ENCODE measurements at places on chromosomes 4 and X.

GRCh38 chrX:19682712-19683331 lies 167.5 kb upstream of the MAP3K15 start:
- peak; percentile 69 for DNase-seq

- DNase-seq, result no peak
These were observed 20.6 kb upstream of the BBS12 start for GRCh38 chr4:122711919-122712318.

GRCh38 chrX:97907791-97908190 lies 1024.1 kb downstream of the RPA4 start:
- DNase-seq, result no peak

GRCh38 chr4:88672987-88673386 lies 24.6 kb downstream of the NAP1L5 start:
- no peak for DNase-seq

DNA sequence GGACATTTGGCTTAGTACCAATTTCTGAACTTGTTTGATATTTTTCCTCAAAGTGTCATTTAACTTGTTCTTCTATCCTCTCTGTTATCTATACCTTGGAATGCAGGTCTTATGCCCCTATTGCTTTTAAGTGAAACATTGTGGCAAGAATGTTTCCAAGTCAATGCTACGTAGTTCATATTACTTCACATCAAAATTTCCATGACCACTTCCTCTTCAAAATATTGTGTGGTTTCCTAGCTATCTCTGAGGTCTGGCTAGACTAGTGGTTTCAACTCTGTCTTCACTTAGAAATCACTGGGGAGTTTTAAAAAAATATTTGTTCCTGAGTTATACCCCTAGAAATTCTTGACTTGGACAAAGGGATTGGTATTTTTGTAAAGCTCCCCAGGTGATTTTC lies 20.2 kb upstream of the RASGEF1B start:
- DNase-seq, result no peak

GRCh38 chr4:100519205-100519604 lies 1.4 kb upstream of the EMCN start:
- DNase-seq, result no peak

- DNase-seq, result no peak
These were observed 230.6 kb downstream of the NSUN7 start for GRCh38 chr4:40980318-40980883.

GRCh38 chr4:121177246-121178137 lies 13.4 kb upstream of the TNIP3 start:
- no peak for DNase-seq

DNA sequence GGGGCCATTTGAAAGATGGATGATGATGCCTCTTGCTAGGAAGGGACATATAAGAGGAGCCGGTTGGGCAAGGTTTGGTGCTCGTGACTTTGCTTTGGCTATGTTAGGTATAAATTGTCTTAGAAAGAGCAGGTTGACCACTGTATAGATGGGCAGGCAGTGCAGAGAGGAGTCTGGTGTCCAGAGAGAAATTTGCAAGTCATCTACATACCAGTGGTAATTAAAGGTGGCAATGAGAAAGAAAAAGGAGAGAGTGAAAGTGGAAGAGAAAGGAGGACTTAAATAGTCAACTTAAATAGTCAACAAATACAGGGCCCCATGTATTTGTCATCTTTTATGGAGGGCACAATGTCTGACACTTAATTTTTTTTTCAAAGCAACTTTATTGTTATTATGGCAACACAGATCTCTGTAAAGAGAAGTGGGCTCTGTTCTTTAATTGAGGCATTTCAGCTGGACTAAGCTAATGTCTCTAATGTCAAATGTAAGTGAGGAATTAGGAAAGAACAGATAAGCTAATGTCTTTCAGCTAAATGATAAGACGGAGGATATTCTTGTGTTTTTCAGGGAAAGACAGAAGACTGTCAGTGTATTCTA lies 75.4 kb upstream of the ANXA3 start:
- no peak for DNase-seq

GRCh38 chr4:122700178-122700725 lies 32.3 kb upstream of the BBS12 start:
- no peak for DNase-seq

- DNase-seq, result no peak
These were observed 22.8 kb downstream of the IL1RAPL1 start for GRCh38 chrX:28609917-28610613.

DNA sequence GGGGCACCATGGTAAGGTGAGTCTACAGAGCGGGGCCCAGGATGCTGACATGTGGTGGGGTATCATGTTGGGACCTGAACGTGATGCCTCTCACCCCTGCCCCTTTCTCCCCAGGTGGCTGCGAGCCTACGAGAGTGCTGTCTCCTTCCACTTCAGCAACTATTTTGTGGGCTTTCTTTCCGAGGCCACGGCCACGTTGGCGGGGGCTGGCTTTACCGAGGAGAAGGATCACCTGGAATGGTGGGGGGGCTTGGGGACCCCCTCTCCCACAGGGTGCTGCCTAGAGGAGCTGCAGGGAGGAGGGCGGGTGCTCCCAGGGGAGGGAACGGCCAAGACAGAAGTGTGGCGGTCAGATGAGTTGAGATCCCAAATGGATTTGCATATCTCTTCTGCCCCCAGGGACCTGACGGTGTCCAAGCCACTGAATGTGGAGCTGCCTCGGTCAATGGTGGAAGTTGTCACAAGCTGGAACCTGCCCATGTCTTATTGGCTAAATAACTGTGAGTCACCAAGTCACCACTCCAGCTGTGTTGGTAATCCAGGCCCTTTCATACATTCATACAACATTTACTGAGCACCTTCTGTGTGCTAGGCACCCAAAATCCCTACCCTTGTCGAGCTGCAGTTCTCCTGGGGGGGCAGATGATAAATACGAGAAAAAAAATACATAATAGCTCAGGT lies 5.5 kb downstream of the PORCN start:
- DNase-seq, result no peak

DNA sequence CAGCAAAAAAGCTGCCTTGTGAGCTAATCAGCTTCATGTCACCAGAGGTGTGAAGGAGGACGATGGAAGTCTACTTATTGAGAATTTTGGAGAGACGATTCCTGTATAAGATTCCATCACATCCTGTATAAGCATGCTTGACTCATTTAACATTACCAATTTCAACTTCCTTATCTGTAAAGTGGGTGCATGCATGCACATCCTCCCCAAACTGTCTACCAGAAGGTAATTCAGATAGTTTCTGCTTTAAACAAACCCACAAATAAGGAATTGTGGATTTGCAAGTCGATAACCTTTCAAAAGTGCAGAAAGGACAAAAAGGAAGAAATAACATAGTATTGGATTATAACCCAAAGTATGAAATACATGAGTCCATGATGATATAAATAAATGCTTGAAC lies 31.1 kb downstream of the AKAP4 start:
- DNase-seq, result no peak

DNA sequence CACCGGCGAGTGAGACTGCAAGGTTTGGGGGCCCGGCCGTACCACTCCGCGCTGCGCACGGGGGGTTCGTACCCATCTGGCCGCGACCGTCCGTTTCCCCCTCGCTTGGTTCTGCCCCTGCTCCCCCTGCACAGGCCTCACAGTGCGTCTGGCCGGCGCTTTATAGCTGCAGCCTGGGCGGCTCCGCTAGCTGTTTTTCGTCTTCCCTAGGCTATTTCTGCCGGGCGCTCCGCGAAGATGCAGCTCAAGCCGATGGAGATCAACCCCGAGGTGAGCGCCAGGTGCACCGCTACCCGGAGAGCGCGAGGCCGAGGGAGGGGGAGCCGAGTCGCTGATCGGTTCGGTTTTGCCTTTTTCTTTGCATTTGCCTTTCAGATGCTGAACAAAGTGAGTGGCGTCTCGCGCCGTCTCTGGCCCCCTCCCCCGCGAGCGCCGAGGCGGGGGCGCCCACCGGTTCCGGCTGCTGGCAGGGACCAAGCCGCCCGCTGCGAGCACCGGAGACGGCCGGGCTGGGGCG lies at the start of gene UCHL1:
Gene UCHL1 (plus strand): TSS at position 189 of the 517 bp plus-strand sequence. CDS start 49 bp downstream, at position 238.
- DNase-seq, result peak; percentile 28

- peak; percentile 31 for DNase-seq
These were observed 384.4 kb downstream of the RAPGEF2 start for GRCh38 chr4:159487284-159487747.

DNA sequence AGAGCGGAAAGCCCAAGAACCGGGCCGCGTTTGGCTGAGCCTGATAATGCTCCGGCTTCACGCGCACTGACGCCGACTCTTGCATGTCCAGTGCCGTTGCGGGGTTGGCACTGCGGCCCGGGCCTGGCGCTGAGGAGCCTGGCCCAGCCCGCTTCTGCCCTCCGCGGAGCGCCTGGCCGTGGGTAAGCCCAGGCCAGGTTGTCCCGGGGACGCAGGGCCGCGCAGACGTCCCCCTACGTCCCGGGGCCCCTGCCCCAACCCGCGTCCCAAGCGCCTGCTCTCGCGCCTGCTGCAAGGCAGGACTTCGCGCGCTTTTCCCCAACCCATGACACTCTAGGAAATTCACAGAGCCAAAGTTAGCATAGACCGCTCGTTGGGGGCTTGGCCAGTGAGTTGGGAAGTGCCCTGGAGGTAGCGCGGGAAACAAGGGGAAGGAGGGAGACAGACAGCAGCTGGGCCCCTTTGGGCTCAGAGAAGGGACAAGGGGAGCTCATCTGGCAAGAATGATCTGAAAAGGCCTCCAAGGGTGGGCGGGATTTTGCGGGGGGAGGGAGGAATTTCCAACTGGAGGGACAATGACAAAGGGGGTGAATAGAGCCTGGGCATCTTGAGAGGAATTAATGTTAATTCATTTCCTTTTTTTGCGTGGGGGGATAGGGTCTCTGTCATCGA lies 665 bp upstream of the LRPAP1 start:
- DNase-seq, result peak; percentile 41

- no peak for DNase-seq
These were observed at the start of gene TLR1 for GRCh38 chr4:38804654-38805295. Gene TLR1 (minus strand): TSS chr4:38804791. CDS start chr4:38798831, 5,960 bp downstream.
